ENCODE measurements at places on chromosomes 6 and 20. TPM values are rescaled to one million over a fixed set of nuclear protein-coding genes. Genes with fewer than 3 reads are reported as not detected.
A peak's percentile ranks its signal among the peaks of the same experiment; 100 is the strongest.

- no peak overlapping the region for H3K27ac ChIP-seq
- no peak for DNase-seq
Observed at GRCh38 chr20:10060226-10060625, 25.4 kb downstream of the ANKEF1 start.

Gene SLC24A3
- 9.9 TPM for polyA plus RNA-seq

Gene RRBP1
- polyA plus RNA-seq: 175 TPM

- no peak for DNase-seq
- peaks cover 38% of the 10 kb centered on the region for H3K36me3 ChIP-seq
- H3K4me1 ChIP-seq: peaks cover 15% of the 10 kb centered on the region
- peak overlapping the region; percentile 67 for H3K27ac ChIP-seq
- H3K4me3 ChIP-seq: no peak overlapping the region
Observed at GRCh38 chr20:45426320-45427016, 10.5 kb downstream of the PIGT start.

Gene LZTS3
- 17.1 TPM for polyA plus RNA-seq

- no peak for DNase-seq
- H3K27me3 ChIP-seq: no peaks in the 10 kb centered on the region
- peak overlapping the region; percentile 90 for H3K27ac ChIP-seq
- no peaks in the 10 kb centered on the region for H3K36me3 ChIP-seq
Observed at GRCh38 chr20:49682278-49682677, 31.4 kb downstream of the B4GALT5 start.

Gene SALL4
- 9.0 TPM for polyA plus RNA-seq
